Activated effector memory CD4-positive, alpha-beta T cell treated with Interleukin-2 at 50 U/mL for 16 hours (primary cell): ENCODE measurements at places on chromosomes 5 and 9.
A peak's percentile ranks its signal among the peaks of the same experiment; 100 is the strongest.

DNA sequence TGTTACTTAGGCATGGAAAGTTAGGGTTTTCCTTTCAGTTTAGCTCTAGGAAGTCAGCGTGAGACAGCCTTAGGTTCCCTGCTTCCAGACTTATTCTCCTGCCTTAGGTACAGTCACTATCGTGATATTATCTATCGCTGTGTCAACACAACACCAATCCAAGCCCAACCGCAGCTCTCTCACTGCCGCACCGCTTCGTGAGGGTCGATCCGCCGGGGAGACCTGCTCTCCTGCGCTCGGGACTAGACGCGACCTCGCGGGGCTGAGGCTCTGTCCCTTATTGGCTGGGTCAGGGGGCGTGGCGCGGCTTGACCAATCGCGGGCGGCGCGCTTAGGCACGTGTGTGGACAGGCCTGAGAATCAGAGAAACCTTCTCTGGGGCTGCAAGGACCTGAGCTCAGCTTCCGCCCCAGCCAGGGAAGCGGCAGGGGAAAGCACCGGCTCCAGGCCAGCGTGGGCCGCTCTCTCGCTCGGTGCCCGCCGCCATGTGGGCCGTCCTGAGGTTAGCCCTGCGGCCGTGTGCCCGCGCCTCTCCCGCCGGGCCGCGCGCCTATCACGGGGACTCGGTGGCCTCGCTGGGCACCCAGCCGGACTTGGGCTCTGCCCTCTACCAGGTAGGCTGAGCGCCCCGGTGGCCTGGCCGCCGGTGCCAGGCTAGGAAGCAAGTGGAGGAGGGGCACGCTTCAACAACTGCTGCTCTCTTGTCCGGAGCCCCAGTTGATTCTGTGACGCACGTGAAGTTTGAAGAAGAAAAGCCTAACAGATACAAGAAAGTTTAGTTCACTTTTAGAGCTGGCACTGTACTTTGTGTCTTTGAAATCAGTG is at the start of gene MCCC2:
TSS of gene MCCC2 (plus strand) at position 400 of the 825 bp plus-strand sequence. CDS start at position 486, 86 bp downstream.
- peak; percentile 93 for DNase-seq

DNA sequence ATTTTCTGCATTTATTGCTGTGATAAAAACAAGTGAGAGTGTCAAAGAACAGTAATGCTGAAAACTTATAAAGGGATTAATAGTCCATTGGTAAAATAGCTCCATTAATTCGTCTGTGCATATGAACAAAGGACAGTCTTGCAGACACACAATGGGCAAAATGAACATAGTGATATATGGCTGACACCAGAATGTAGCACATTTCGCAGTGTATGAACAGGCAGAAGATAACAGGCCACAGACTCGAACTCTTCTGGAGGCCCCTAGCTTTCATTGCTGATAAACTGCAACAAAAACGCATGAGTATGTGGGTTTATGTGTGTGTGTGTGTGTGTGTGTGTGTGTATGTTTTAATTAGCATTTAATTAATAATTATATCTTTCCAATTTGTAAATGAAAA is 354.8 kb downstream of the TAF11L14 start:
- DNase-seq, result no peak

DNA sequence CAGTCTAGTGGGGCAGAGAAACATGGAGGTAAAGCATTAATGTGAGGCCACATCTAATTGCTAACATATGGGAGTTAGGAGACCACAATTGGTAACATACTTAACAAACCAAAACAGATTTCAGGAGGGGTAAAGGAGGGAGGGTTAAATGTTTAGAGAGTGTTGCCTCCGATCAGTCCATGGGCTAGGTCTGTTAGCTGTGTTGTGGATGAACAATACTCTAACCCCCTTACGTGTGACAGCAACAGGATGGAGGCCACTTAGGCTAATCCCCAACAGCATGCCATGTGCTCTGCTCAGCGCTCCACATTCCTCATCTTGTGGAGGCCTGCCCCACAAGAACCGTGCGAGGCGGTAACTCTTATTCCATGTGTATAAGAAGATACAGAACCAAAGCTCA is 167.0 kb downstream of the CRB2 start:
- DNase-seq, result no peak

DNA sequence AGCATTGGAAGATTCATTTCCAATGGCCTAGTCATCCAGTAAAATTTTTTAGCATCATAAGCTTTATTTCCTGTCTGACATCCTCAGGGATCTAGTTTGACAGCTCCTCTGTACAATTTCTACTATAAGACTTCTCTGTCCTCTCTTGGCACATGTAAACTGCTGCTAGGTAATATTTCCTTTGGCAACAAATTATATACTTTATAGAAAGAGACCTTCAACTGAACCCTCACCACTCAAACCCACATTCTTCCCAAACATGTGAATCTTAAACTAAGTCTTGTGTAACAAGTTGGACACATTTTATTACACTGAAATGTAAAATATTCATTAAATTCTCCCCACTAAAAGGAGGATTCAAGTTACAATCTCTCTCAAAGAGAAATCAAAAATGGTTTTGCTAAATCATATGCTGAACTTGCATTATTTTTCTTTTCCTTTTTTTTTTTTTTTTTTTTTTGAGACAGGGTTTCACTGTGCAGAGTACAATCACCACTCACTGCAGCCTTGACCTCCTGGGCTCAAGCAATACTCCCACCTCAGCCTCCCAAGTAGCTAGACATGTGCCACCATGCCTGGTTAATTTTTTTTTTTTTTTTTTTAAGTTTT is 36.9 kb downstream of the SCAI start:
- DNase-seq, result no peak

GRCh38 chr9:136614372-136614922 is 48.3 kb upstream of the EGFL7 start:
- DNase-seq, result no peak

DNA sequence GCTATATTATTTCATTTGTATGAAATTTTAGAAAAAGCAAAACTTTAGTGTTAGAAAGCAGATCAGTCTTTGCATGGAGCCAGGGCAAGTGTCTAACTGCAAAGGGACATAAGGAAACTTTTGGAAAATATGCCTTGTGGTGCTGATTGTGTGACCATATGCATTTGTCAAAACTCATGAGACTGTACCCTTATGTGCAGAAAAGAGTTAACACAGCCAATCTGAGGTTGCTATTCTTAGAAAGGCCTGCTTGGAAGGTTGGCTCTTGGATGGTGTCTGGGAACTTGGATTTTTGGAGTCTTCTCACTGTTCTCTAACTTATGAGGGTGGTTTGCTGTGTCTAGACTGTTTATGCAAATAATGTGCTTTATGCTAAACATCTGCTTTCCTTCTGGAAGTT is 76.6 kb downstream of the SNX18 start:
- no peak for DNase-seq

DNA sequence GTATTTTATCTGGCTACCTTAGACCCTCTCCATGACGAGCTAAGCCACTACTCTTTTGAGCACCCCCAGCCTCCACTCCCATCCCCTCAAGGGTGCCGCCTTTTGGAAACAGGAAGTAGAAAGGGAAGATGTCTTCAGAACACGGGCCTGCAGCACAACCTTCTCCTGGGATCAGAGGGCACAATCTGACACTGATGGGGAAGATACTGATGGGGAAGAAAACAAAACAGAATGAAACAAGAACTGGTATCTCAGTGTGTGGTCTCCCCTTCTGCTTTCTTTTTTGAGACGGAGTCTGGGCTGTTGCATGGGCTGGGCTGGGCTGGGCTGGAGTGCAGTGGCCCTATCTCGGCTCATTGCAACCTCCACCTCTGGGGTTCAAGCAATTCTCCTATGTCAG is 539.7 kb upstream of the DAP start:
- DNase-seq, result no peak

- DNase-seq, result no peak
These were observed 11.1 kb upstream of the SLCO4C1 start for GRCh38 chr5:102307232-102307631.

DNA sequence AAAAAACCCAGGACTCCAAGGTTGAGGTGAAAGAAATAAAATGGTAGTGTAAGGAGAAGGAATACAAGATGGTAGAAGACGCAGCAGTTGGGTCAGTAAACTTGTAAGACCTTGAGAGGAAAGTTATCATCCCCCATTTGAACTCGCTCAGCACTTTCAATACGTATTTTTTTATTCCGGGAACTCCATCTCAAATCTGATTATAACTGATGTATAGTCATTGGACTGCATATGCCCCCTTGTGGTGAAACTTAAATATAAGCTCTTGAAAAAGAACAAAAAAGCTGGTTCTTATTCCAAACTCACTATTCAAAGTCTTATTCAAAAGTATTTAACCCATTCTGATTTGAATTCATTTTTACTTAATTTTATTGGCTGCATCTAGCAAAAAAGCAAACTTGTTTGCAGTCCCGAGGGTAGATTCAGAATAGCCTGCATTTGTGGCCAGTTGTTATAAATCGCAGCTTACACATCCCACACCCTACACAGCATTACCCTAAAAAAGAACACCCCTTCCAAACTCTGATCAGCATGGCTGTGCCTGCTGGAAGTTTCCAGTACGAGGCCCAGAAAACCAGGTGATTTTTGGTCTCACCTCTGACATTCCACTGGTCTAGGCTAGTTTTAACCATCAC is 118.0 kb downstream of the ESM1 start:
- no peak for DNase-seq
